ENCODE measurements at places on chromosomes 4 and X.

DNA sequence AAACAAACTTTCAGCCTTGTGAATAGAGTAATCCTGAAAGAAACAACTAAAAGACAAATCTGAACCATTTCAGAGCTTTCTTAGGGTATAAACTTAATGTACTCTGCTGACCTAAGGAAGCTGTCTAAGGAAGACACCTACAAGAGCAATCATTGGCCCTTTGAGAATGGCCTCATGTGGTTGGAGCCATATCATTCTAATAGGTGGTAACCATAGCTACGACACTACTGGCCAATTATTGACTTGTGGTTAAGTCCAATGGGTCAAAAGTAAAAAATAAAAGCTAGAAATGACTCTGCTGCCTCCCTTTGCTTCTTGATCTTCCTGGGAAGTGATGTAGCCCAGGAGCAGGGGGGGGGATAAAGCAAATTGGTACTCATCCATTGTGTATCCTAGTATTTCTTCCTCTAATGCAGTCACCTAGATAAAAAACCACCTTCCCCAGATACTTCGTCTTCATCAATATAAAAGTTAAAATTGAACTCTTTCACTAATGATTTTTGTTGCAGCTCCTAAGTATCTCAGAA lies 547.0 kb downstream of the ARAP2 start:
- DNase-seq = no peak

- no peak for DNase-seq
Observed at GRCh38 chr4:110823251-110823650, 200.4 kb upstream of the PITX2 start.

- DNase-seq = no peak
Observed at GRCh38 chr4:65599340-65599739, 70.9 kb downstream of the EPHA5 start.

DNA sequence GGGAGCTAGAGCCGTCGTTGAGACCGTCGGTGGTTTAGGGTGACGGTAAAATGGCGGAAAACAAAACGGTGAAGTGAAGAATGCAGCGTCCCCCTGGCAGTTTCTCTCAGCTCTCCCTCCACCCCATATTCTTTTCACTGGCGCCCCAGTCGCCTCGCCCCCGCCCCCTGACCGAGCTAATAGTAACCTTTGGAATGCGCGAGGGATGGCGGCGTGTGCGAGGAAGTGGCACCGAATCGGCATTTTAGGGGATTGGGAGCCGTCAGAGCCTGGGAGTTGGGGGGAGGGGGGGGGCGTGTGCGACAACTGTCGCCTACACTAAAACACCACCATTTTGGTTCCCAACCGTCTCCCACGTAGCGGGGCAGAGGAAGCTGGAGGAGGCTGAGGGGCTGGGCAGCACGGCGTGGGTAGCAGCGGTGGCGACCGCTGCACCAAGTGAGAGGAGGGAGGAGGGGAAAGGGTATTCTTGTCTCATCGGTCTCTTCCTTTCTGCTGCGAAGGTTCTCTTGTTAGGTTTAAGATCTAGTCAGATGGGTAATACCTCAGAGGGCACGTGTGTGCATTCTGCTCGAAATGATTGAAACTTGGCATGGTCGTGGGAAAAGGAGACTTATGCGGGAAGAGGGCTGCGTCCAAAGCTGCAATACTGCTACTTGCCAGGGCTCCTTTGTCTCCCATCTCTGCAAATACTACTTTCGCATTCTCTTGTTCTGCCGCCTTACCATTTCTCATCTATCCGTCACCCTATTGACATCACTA lies 840 bp downstream of the ZNF711 start:
- no peak for DNase-seq

GRCh38 chr4:23973308-23973855 lies 83.5 kb upstream of the PPARGC1A start:
- no peak for DNase-seq

DNA sequence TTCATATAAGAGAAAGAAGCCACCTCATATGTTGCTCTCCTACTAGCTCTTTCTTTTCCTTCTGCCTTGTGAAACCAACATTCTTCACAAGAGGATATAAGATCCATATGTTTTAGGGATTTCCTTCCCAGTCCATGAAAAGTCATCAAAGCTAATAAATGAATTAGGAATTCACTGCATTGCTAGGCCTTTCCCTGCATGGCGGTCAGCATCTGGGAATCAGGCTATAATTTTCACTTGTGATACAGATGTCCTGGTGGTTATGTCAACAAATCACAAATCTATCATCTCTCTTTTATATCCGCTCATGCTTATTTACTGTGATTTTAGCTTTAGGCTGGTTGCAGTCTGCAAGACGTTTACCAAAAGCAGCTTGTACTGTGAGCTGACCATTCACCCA lies 510.0 kb downstream of the NLGN4X start:
- no peak for DNase-seq

GRCh38 chr4:88104902-88105610 lies 53.4 kb downstream of the ABCG2 start:
- no peak for DNase-seq

GRCh38 chr4:102578819-102579218 lies 77.7 kb downstream of the NFKB1 start:
- DNase-seq = no peak

DNA sequence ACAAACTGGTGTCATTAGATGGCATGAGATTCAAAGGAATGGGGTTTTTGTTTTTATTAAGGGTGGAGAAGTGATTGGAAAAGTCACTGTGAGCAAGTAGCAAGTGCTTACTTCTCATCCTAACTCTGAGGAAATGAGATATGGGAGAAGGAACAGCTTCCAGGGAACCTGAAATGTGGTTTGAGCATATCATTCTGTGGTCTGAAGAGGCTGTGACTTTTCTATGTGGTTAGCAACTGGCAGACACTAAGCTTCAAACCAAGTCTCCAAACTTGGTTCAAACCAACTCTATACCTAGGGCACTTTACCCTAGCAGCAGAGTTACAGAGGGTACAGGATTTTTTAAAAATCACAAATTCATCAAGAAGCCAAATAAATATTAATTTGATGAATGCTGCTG lies 58.2 kb downstream of the DCLK2 start:
- no peak for DNase-seq

GRCh38 chr4:139227729-139228404 lies 50.8 kb upstream of the ELF2 start:
- no peak for DNase-seq

- no peak for DNase-seq
Observed at GRCh38 chr4:150140774-150141400, 62.6 kb downstream of the DCLK2 start.

- DNase-seq = peak; percentile 30
Observed at GRCh38 chrX:37871626-37872302, 24.4 kb upstream of the DYNLT3 start.

DNA sequence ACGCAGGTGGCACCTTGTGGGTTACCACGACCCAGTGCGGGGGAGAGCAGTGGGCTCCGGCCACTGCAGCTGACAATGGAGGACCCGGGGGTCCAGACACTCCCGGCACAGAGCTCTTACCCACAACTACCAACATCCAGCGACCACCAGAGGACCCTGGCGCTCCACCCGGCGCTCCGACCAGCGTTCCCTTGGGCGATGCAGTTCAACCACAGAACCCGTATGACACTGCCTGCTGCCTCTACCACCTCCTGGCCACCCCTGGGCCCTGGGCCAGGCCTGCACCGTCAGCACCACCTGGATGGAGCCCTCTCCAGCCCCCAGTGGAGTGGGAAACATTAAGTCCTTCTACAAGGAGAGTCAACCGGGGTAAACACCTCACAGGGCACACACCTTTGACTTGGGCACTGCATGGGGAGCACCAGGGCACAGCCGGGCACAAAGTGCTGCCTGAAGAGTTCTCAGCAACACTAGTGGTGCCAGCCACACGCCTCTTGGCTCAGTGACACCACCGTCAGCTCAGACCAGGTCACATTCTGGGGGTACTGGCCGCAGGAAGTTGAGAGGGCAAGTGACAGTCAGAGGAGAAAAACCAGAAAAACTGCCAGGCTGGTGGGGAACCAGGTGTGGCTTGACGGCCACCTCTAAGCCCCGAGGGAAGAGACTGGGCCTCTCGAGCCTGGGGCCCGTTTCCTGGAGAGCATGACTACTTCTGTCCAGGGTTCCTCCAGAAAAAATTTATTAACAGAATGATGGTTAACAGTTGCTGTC lies 2.6 kb downstream of the CTBP1 start:
- DNase-seq = no peak
